Activated CD8-positive, alpha-beta memory T cell treated with anti-CD3 and anti-CD28 coated beads, Interleukin-2, amount 50 U/mL, for 4 hours (primary cell): ENCODE measurements at places on chromosomes 2 and 18.

DNA sequence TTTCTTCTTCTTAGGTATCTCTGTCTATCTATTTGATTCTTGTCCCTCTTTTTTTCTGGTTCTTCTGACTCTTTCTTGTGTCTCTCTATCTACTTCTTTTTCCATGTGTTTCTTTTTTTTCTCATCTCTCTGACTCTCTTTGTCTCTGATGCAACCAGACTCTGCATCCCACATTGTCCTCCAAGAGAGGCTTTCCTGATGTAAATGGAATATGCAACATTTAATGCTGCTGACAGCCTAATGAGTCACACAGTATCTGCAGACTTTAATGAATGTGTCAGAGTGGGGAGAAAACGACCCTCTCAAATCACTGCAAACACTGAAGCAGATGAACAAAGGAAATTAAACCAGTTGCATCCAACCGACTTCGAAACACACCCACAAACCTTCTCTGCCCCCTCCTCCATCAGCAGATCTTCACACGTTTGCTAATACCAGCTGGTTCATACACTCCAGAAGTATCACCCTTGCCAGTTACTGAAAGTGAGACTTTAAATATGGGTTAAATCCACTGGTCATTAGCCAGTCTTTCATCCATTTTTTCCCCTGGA is 351.5 kb downstream of the TXNL1 start:
- DNase-seq, result no peak

GRCh38 chr18:55439056-55439455 is 148.9 kb downstream of the TCF4 start:
- DNase-seq, result no peak

- DNase-seq, result no peak
Observed at GRCh38 chr2:200188876-200189275, 117.6 kb upstream of the SPATS2L start.

- no peak for DNase-seq
Observed at GRCh38 chr2:171592036-171592555, 69.8 kb downstream of the CYBRD1 start.

GRCh38 chr2:128366713-128367511 is 48.2 kb upstream of the HS6ST1 start:
- DNase-seq, result no peak

GRCh38 chr2:8620611-8621382 is 61.1 kb upstream of the ID2 start:
- no peak for DNase-seq
